Jurkat, Clone E6-1 (cell line): ENCODE measurements at places on chromosomes 2 and 18.
A peak's percentile ranks its signal among the peaks of the same experiment; 100 is the strongest.

DNA sequence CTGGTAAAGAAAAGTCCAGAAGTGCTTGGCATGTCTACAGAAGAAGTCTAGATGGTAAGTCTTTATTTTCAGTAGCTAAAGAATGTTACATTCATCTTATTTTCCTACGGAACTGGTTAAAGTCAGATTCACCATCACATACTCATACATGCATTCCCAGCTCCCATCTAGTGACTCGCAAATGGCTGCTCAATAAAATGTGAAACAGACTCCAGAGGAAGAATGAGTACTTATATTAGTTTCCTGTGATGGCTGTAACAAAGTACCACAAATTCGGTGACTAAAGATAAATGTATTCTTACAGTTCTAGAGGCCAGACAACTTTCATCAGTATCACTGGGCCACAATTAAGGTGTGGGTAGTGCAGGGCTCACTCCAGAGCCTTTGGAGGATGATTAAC is 797.2 kb downstream of the SATB2 start:
- no peak for DNase-seq

DNA sequence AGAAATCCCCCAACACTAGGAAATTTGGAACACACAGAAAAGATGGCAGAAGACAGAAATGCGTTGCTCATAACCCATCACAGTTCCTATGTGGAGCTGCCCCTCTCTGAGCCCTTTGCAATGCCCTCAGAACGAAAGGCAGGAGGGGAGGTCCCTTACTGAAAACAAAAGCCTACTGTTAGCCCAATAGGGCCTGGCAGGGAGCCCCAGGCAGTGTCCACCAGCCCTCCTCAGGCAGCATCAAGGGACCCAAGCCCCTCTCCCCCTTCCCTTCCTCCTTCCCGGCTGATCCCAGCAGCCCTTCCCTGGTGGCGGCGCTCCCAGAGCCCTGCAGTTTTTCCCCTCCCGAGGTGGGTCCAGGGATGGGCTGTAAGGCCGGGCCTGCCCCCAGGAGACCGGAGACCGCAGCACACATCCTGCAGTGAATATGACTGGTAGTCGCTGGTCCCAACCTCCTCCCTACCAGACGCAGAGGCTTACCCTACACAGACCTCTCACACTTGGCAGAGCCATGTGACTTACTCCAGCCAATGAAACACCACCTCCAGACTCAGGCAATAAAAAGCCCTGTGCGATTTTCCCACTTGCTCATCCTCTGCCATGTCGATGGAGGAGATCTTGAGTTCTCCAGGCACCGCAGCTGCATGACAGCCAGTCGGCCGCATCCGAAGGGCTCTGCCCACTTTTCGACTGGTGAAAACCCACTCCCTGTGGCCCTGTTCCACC is 19.4 kb upstream of the DUSP2 start:
- DNase-seq, result peak; percentile 92

DNA sequence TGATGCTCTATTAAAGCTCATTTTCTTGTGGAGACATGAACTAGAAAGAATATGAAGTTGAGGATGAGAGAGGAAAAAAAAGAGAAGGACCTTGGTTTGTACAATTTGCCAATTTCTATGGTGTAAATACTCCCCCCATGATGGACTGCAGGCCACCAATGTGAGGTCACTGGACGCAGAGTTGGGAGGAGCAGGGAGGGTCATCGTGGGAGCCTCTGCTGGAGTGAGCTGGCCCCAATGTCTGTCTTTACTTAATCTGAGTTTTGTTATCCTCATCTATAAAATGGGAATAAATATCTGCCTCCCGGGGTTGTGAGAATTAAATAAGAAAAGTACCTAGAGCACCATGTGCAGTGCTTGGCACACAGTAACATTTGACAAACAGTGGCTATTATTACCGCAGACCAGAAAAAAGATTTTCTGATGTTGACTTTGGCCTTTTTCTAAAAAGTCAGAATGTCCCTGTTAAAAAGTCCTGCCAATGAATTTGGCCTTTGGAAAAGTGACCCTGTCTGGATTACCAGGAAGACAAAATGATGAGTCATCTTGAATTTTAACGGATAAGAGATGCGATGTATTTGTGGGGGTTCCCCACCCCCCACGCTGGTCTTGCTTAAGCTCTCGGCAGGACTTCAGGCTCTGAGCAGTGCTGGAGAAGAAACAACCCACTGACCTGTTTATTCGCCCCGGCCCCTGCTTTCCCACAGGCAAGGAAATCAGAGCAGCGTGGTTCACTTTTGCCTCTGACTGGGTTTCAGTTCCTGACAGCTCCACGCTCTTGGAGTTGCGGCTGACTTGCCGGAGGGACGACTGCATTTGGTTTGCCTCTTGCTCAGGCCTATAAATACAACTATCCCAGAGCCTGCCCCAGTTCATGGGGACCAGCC is 50.3 kb upstream of the FOSL2 start:
- DNase-seq, result no peak

- peak; percentile 0 for DNase-seq
Measured at GRCh38 chr18:30889519-30890301, 152.8 kb downstream of the DSC3 start.

- DNase-seq, result no peak
Measured at GRCh38 chr2:100759901-100760300, 60.0 kb upstream of the NPAS2 start.

DNA sequence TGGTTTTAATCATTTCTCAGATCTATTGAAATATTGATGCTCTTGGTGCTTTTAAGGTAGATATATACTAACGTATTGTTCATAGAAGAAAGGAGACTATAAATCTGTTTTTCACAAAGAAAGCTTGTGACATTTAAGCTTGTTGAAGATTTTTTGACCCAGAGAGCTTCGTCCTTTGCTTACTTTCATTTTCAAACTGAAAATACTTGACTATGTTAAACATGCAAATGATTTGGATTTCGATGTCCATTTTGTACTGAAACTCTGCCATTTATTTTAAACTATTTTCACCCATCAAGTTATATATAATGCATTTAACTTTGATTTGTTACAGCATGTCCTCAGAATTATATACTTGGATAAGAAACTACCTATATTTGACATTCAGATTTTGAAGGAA is 85.2 kb downstream of the SLC4A10 start:
- DNase-seq, result no peak

GRCh38 chr2:118974103-118974993 is 32.4 kb downstream of the MARCO start:
- no peak for DNase-seq

DNA sequence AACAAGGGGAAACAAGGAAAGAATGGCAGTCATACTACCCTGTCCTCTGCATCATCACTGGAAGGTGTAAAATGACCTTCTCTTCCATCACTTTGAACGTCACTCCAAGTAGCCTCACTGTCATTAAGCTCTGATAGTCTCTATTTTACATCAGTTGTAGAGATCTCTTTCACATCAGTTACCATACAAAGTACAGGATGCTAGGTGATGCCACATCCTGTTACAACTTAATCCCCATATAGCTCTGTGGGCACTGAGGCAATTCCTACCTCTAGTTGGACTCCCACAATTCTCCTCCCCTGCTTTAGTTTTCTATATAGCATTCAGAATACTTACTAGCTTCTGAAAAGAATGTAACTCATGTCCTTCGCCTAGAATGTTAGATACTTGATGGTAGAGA is 55.1 kb upstream of the TTC27 start:
- DNase-seq, result peak; percentile 80

DNA sequence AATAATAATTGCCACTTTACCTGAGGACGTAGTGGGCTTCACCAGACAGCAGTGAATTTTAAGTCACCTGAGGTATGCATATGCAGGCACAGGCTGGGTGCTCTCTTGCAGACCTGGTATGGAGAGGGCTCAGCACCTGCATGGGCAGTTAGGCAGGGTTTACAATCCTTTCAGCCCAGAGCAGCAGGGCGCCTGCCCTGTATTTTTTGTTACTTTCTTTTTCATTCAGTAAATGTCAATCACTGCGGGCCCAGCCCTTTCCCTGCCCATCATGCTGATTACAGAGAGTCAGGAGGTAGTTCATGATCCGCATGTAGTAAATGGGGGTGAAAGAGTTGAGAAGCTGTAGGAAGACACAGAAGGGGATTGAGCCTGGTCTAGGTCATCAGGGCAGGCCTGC is 147.0 kb upstream of the ALPP start:
- no peak for DNase-seq

DNA sequence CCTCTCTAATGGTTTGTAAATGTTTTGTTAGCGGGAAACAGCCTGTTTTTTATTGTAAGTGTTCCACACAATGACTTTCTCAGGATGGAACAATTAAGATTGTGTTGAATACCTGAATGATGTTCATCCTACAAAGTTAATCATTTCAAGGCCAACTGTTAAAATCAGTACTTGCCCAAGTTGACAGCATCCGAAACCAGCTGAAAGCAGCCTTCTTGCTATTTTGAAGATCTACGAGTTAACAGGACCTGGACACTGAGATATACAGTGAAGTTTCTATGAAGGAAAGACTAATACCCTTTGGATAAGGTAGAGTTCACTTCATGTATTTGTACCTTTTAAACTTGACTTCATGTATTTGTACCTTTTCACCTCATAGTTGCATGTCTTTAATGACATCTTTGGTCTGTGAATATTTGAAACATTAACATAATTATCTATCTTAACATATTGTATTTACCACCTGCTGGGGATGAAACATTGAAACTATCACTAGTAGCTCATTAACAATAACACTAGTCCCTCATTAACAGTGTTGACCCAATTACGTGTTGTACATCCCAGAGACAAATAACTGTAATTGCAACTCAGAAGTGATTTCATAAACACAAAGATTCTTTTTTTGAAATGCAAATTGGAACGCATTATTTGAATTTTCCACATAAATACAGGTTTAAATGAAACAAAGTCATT is 556.0 kb upstream of the MEX3C start:
- DNase-seq, result no peak

- DNase-seq, result no peak
Measured at GRCh38 chr2:73718851-73719621, 18.1 kb downstream of the TPRKB start.

DNA sequence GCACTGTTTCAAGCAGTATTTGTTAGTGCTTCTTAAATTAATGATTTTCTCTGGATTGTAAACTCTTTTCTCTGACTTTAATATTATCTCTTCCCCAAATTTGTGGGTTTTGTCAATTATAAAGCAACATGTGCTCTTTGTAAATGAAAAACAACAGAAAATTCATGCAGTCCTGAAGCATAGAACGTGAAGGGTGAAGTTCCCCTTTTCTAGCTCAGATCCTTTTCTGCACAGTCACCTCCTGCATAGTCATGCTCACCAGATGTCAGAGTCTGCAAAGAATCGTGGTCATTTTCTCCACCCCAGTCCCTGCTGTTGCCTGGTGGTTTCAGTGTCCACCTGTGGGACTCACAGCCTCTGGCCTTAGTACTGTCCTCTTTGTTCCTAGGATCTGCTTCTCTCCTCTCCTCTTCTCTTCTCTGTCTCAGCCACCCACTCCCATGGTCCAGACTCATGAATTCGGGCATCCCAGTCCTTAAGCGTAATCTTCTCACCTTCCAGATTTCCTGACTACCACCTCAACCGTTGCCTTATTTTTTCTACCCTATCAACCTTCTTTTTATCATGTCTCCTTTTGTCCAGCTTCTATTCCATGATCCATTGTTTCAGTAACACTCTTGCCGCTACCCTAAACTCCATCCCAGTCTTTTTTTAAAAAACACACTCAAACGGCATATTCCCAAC is 229.1 kb downstream of the RTP5 start:
- no peak for DNase-seq
